ENCODE measurements at places on chromosomes 4 and X.

- no peak for DNase-seq
These were observed 115.9 kb upstream of the TEX13D start for GRCh38 chrX:124216396-124217115.

DNA sequence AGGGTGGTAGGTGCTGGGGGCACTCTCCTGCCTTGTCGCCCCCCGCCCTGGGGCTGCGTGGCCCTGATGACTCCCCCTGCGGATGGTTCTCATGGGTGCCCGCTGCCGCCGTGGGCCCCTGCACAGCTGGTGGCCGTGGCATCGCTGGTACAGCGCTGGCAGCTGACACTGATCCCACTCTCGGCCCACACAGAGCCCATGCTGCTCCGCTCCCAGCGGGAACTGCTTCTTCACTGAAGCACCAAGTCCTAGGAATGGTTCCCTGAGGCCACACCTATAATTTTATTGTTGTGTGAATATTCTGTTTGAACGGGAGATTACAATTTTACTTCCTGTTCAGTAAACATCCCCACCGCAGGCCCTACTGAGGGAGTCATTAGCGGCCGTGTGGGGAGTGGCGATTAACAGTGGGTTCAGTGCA lies 138.6 kb upstream of the NKX1-1 start:
- no peak for DNase-seq

- no peak for DNase-seq
These were observed 216.4 kb downstream of the ARHGAP10 start for GRCh38 chr4:147948336-147948735.

DNA sequence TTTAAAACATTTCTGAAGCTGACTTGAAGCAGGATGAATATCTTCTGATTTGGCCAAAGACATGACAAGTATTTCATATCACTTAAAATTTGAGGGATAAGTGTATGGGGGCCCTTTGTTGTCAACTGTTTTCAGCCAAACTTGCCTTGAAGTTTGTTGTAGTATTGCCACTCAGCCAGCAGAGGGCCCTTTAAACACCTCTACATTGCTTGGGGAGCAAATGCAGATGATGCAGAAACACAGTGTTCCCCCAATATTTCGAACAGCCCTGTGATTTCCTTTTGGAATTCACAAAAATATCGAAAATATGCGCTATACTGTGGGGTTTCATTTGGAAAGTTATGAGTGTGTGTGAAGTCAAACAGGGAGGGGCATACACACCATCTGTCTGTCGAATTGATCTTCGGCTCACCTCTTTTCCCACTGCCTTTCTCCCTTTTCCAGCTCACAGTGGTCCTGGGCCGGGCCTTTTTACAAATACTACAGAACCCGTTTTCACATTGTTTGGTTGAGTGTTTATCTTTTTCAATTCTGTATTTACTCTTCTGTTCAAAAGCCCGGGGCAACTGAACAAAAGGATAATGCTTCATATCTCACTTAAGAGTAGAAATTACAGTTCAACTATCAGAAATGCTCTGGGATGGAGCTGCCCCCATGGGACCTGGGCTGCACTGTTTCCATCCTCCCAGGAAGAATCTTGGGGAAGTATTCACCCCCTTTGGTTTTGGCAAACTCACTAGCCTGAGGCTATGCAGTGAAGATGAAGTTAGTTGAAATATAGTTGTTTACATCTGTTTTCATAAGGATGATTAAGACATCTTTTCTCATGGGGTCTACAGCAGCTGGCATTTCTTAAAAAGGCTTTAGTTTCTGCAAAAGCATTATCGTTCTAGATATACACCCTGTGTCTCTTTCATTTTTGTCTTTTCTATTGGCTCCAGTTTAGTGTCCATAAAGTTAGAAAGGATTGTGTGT lies 137.6 kb downstream of the EGF start:
- no peak for DNase-seq

GRCh38 chr4:23219779-23220408 lies 527.2 kb downstream of the GBA3 start:
- no peak for DNase-seq

DNA sequence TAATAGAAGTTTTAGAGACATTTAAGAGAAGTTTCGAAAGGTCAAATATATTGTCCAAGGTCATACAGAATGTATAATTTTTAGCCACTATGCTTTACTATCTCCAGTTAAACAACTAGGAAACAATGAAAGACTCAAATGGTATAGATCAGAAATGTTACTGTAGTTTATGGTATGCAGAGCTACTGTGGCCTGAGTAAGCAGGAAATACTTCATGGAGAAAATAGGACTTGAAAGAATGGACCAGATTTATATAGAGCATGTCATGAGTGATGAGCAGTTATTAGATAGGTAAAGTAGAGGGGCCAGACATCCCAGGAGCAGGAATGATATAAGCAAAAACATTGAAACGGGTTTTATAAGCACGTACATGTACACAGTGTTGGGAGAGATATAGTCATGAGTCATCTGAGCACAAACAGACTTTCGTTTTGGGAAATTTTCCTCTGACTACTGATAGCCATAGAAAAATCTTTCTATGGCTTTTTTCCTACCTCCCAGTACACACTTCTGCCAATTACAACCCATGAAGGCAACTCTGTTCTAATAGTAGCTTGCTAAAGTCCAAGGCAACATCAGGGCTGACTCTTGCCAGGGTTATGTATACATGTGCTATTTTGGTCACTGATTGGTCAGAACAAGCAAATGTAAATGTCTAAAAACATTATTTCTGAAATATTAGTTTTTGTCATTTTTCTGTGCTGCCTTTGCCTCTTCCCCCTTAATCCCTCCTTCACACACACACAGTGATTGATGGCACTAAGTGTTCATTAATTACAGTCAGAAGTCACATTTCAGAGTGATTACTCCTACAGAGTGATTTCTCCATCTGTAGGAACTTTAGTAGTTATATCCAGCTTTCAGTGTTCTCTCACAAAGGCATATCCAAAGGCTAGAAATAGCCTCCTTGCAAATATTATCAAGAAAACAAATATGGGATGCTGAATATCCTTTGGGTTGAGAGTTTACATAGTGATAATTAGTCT lies 198.7 kb downstream of the ENOX2 start:
- no peak for DNase-seq

DNA sequence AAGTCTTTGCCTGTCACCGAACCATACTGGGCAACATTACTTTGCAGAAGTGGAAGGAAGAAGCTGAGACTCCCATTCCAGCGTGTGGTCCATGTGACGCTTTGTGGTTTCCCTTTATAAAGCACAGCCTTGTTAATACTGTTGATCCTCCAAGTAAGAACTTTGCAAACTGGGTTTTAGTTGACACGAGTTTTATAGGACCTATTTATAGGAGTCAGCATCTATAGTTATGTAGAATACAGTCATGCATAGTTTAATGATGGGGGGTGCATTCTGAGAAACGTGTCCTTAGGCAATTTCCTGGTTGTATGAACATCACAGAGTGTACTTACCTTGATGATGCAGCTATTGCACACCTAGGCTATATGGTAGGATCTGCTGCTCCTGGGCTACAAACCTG lies 1879.4 kb upstream of the TENM3 start:
- no peak for DNase-seq

DNA sequence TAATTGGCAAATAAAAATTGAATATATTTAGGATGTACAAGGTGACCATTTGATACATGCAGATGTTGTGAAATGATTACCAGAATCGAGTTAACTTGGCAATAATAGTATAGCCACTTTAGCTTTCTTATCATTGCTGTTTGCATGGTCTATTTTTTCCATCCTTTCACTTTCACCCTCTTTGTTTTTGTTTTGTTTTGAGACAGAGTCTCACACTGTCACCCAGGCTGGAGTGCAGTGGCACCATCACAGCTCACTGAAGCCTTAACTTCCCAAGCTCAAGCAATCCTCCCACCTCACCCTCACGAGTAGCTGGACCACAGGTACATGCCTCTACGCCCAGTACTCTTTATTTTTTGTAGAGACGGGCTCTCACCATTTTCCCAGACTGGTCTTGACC lies 218.6 kb upstream of the ADGRL3 start:
- no peak for DNase-seq

- DNase-seq, result no peak
These were observed 98.4 kb downstream of the ASMT start for GRCh38 chrX:1713296-1713695.

GRCh38 chr4:86556791-86557415 lies 37.2 kb upstream of the PTPN13 start:
- no peak for DNase-seq

DNA sequence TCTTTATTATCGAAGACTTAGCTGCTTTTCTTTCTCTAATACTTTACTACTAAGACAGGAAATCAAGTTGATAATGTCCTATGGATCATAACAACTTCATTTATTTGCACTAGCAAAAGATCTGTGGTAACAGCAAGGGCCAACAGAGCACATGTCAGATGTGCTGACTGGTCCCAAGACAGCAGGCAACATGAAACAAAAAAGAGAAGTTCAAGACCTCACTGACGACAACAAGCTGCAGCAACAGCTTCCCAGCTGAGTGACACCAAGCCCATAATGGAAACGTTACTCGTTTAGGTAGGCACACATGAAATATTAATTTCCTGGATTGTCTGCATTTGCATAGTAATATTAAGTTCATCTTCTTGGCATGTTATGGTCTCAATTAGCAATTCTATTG lies 126.9 kb downstream of the UNC5C start:
- DNase-seq, result no peak

DNA sequence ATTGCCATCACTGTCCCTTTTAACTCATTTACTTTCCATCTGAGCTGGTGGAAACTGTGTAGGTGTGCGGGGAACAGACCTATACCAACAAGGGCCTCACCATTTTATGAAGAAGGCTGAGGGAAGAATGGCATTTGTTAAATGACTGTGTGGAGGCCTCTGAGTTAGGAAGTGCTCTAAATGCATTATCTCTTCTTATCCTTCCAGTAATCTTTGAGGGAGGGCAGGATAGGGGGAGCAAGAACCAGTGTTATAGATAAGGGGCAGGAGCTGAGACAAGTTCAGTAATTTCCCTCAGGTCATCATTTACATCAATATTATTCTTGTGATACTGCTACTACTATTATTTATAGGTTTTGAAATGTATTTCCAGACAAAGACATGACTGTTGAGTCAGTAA lies 122.4 kb upstream of the PDLIM3 start:
- no peak for DNase-seq

- peak; percentile 75 for DNase-seq
These were observed 32.0 kb upstream of the ANXA5 start for GRCh38 chr4:121728798-121729226.

- no peak for DNase-seq
These were observed 14.8 kb downstream of the GIMD1 start for GRCh38 chr4:106353786-106354185.

- DNase-seq, result peak; percentile 82
These were observed 875 bp downstream of the LAP3 start for GRCh38 chr4:17577665-17578481.

DNA sequence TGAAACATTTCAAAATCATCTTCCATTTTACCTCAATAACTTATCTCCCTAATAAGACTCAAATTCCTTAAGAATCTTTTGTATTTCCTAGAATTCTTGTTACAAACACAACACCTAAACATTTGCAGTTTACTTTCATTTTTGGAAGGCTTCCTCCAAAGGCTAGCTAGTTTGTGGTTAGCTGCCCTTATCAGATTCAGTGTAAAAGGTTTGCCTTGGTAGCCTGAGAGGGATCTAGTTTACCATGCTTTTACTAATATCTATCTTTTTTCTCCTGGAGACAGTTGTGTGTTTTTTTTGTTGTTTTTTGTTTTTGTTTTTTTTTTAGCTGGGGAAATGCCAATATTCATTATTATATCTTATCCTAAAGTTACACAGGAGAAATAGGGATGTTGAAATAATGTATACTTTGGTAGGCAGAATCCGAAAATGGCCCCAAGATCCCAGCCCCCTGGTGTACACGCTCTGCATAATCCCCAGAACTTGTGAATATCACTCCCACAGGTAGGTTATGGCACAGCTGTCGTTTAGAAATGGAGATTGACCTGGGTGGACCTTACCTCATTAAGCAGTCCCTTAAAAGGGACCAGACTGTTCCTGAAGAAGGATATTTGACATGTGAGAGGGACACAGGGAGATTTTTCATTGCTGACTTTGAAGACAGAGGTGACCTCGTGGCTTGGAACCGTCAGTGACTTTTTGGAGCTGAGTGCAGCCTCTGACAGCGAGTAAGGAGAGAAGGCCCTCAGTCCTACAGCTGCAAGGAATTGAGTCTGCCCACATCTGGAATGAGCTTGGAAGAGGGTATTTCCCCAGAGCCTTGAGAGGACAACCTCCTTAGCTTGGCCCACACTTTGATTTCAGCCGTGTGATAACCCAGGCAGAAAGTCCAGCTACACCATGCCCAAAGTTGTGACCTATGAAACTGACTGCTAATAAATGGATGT lies 33.4 kb downstream of the SEPTIN11 start:
- DNase-seq, result no peak

DNA sequence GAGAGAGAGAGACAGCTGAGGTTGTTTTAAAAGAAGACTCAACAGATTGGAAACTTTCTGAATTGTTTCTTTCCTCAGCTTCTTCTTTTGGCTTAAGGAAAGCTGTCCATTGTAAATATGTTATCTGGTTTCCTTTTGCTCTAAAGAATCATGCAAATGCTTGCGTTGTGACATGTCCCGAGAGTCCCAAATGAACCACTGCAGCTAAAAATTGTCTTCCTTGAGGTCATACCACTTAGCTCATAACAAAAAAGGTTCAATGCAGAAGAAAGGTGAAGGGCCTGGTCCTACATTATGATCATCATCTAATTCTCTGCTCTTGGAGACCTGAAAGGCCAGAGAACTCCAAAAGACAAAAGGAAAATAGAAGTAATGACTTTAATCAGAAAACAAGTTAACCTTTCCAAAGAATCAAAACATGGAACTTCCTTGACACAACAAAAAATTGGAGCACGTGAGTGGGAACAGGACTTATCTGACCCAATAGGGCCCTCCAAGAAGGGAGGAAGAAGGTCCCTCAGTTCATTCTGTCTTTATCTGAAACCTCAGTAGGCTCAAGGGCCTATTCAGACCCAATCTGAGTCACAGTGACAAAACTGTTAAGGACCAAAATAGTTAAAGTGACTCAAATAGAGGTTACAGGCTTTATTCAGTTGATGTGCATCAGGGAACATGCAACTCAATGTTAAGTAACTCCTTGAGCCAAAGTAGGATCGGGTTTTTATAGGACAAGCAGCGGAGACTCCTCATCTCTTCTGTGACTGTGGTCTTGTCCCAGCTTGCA lies 14.7 kb upstream of the VSIG1 start:
- DNase-seq, result no peak

DNA sequence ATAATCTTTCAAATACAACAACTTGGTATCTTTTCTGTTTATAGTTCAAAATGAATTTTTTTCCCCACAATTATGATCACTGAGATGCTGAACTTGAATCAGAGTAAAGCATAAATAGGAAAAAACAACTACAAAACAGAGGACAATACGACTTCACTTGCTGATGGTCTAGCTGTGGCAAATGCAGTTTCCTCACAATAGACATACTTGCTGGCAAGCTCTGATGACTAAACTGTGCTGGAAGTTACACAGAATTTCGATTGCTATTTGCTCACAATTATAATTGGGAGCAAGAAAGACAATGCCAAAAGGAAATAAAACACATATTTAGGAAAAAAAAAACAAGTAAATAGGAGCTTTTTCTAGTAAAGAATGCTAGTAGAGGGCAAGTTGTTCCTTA lies 14.7 kb downstream of the VEGFC start:
- DNase-seq, result peak; percentile 52

- no peak for DNase-seq
These were observed 55.8 kb downstream of the MBNL3 start for GRCh38 chrX:132433001-132433400.
